ENCODE measurements at places on chromosomes 13 and 19. TPM values are rescaled to one million over a fixed set of nuclear protein-coding genes. Genes with fewer than 3 reads are reported as not detected.

TNFSF13B gene
- 0.06 TPM for total RNA-seq

LILRA2 gene
- not detected for total RNA-seq

KCNRG gene
- 0.33 TPM for total RNA-seq

TEX101 gene
- not detected for total RNA-seq

EIF3K gene
- 726 TPM for total RNA-seq

LILRB1 gene
- total RNA-seq: not detected

FUT1 gene
- 0.11 TPM for total RNA-seq

ARRDC5 gene
- not detected for total RNA-seq

AMER2 gene
- not detected for total RNA-seq

CGB3 gene
- not detected for total RNA-seq

NKPD1 gene
- 0.56 TPM for total RNA-seq

PRR20A gene
- not detected for total RNA-seq

BCAM gene
- total RNA-seq: 81.7 TPM

LILRB5 gene
- total RNA-seq: 0.05 TPM

NKG7 gene
- not detected for total RNA-seq

GPC6 gene
- total RNA-seq: 7.2 TPM

PSG6 gene
- not detected for total RNA-seq

ZNF566 gene
- total RNA-seq: 9.2 TPM

PGLYRP2 gene
- not detected for total RNA-seq

FAM174C gene
- total RNA-seq: 46.5 TPM

NAPSA gene
- total RNA-seq: 0.99 TPM

F2RL3 gene
- total RNA-seq: not detected

DLEU7 gene
- total RNA-seq: not detected

SYCN gene
- not detected for total RNA-seq

TGFBR3L gene
- total RNA-seq: 1.8 TPM

TEX29 gene
- not detected for total RNA-seq

RFPL4AL1 gene
- total RNA-seq: not detected

KLK12 gene
- total RNA-seq: not detected

LRG1 gene
- 0.06 TPM for total RNA-seq

BEST2 gene
- 4.3 TPM for total RNA-seq

ERICH4 gene
- not detected for total RNA-seq

FFAR1 gene
- not detected for total RNA-seq

ZNF560 gene
- not detected for total RNA-seq

MAMSTR gene
- 0.30 TPM for total RNA-seq

RAP2A gene
- 6.4 TPM for total RNA-seq

ZNF99 gene
- total RNA-seq: not detected

ATP1A3 gene
- total RNA-seq: 5.9 TPM

SUPT20H gene
- 27.8 TPM for total RNA-seq

UNC13A gene
- total RNA-seq: 1.1 TPM

CCDC70 gene
- total RNA-seq: not detected

ZNF284 gene
- 0.26 TPM for total RNA-seq

SHISA2 gene
- 0.05 TPM for total RNA-seq

TSHZ3 gene
- total RNA-seq: 2.3 TPM

PDE4C gene
- 0.48 TPM for total RNA-seq

MRPL54 gene
- total RNA-seq: 58.4 TPM
